ENCODE measurements at places on chromosomes 13 and 19.

DNA sequence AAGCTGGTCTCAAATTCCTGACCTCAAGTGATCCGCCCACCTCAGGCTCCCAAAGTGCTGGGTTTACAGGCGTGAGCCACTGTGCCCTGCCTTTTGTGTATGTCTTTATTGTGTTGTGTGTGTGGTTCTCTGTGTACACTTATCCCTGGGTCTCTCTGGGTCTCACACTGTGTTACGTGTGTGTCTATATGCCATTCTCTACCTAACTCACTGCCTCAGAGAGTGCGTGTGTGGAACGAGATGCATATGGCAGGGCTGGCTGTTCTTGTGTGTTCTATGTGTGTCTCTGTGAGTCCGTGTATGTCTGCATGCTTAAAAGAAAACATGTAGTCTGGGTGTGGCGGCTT is 10.5 kb downstream of the FOXA3 start:
- no peak for DNase-seq

DNA sequence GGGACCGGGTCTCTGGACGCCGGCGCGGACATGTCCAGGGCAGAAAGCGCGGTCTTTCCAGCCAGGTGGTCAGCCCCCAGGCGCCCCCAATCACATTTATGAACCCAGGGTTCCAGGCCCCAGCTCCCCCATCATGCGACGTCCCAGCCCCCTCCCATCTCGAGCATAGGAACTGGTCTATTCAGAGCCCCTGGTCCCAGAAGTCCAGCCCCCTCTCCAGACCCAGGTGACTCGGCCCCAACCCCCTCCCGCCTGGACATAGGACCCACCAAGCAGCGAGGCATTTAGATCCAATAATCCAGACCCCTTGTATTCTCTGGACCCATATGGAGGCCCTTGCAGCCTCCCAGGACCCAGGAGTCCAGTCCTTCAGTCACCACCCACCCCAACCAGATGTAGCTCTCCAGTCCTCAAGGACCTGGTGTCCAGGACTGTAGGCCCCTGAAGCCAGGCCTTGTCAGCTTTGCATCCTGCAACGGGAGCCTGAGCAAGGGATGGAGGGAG is 501 bp downstream of the APLP1 start:
- no peak for DNase-seq

- peak; percentile 75 for DNase-seq
Measured at GRCh38 chr19:49475995-49476880, 2.2 kb downstream of the FLT3LG start.

GRCh38 chr13:103844471-103844870 is 778.3 kb upstream of the SLC10A2 start:
- DNase-seq: no peak

DNA sequence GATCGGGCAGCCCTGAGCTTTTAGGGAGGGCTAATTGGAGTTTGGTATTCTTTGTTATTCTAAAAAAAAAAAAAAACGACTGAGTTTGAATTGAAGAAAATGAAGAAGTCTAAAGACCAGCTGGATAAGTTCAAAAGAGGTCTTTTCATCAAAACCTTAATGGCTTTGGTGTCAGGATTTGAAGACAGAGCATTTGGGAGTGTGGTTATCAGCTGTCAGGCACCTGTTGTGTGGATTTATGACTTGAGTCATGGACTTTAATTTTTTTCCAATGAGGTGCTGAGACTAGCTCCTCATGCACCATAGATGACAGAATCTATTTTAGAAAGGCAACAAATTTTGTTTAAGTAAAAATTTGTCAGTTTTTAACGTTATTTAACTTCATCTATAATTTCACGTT is 72.5 kb downstream of the FREM2 start:
- DNase-seq: no peak

GRCh38 chr19:12913851-12914690 is 5.0 kb downstream of the SYCE2 start:
- peak; percentile 64 for DNase-seq

GRCh38 chr13:78657699-78658629 is 991 bp downstream of the OBI1 start:
- DNase-seq: no peak

GRCh38 chr13:32165796-32166195 is 134.2 kb downstream of the FRY start:
- DNase-seq: no peak

GRCh38 chr19:5818594-5818993 is 13.7 kb downstream of the NRTN start:
- no peak for DNase-seq

- no peak for DNase-seq
Measured at GRCh38 chr19:423691-424466, 14.9 kb upstream of the C2CD4C start.

DNA sequence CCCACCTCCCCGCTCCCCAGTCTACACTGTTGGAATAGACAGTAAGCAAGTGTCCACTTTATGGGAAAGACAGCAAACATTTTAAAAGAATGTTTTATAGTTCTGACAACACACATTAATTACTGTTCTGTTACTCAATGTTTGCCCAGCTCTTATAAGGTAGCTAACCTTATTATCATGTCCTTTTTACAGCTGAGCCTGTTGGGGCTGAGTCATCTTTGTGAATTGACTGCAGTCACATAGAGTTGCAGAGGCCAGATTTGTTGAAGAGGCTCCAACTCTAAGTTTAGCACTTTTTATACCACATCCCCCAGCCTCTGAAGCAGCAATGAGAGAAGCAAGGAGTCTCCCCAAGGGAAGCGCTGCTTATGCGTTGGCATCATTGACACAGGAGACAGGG is 76.2 kb downstream of the C13orf42 start:
- DNase-seq: no peak

GRCh38 chr13:30091035-30091434 is 216.3 kb downstream of the KATNAL1 start:
- no peak for DNase-seq

GRCh38 chr19:867855-868457 is 8.5 kb downstream of the CFD start:
- no peak for DNase-seq

DNA sequence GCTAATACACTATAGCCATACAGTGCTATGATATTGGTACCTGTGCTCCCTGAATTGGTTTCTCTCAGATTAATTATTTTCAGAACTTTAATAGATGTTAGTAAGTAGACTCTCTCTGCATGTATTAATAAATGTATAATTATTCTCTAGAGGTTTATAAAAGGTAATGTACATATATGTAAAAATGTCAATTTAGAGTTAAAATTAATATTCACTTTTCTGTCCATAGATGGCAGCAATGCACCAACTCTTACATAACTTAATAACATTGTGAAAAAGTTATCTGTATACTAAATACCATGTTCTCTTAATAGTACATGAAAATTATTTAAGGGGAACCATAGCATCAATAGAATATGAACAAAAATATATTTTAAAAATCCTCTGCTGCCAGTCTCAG is 515.0 kb upstream of the KLHL1 start:
- no peak for DNase-seq

DNA sequence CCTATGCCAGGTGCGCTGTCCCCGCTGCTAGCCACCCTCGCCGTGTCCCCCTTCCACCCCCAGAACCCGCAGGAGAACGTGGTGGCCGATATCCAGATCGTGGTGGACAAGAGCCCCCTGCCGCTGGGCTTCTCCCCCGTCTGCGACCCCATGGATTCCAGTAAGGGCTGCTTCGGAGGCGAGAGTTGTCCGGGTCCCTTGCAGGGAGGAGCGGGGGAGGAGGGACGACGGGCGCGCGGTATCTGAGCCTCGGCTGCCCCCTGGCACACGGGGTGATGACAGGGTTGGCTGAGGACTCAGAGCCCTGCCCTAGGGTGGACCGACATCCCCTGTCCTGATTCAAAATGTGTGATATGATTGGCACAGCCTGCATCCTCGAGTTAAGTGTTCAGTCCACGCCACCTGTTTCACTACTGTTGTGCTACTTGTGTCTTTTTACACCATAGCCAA is 653 bp downstream of the MVB12A start:
- DNase-seq: peak; percentile 24

GRCh38 chr19:28987177-28987576 is 225.8 kb downstream of the UQCRFS1 start:
- DNase-seq: no peak

DNA sequence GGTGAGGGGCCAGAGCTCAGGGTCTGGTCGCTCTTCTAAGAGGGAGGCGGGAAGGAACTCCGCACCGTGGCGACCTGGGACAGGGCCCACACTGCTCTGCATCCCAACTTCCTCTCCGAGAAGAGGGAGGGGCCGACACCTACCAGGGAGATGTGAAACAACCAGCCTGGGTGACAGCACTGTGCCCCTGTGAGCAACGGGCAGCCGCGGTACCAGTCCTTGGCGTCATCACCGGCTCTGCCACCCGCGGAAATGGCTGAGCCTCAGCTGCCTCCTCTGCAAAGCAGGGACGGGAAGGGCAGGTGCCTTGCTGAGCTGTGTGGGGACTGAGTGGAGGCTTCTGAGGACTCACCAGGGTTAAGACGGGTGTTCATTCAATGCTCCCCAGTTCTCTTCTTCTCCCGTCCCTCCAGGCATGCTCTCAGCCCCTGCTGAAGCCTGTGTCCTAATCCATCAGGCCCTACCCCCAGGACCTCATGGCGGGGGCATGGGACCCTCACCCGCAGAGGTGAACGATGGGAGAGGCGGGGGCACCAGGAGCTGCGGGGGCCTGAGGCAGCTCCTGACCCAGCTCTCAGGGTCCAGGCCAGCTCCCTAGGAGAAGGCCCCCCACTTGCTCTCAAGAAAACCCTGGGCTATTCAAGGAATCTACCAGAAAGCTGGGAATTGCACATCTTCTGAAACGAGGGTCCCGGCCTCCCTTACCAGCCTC is 9.3 kb downstream of the ZNF787 start:
- DNase-seq: peak; percentile 39

- no peak for DNase-seq
Measured at GRCh38 chr13:111865826-111866225, 201.1 kb upstream of the SOX1 start.

DNA sequence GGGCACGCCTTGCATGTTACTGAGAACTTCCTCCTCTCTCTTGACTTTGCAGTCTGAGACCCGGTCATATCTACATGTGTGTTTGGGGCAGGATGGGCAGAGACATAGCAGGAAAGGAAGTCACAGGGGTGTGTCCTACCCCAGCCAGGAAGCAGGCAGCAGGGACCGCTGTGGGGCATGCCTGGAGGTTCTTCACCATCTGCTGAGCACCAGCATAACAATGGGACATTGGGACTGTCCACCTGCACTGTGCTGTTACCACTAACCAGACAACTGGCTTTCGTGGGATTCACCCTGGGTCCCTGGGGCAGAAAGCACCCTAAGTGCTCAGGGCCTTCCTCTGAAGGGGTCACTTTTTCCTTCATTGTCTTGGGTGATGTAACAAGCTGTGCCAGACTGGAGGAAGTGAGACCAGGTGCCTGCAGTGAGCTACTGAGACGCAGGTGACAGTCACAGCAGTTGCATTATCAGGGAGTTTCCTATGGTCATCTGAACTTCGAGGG is 2.6 kb upstream of the HAUS5 start:
- DNase-seq: peak; percentile 55

- no peak for DNase-seq
Measured at GRCh38 chr19:8259922-8260247, 48.3 kb downstream of the CD320 start.
